ENCODE measurements at places on chromosomes 3 and 15.

DNA sequence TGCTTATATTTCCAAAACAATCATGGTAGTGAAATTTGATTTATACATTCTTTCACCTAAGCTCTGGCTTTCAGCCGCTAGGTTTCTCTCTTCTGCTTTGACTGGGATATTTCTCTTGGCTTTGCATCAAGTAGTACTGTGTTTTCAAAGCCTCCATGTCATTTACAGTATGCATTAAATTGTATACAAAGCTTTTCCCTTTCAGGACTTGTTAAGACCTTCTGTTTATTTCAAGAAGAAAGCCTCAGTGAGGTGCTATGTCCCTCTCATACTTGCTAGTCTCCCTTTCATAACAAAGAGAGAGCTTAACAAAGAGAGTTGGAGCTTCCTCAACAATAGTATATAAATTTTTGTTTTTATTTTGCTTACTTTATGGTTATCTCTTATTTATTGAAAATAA is 84.2 kb upstream of the SLC25A26 start:
- H3K27ac ChIP-seq: no peak overlapping the region
- H3K27me3 ChIP-seq: no peaks in the 10 kb centered on the region
- H3K4me3 ChIP-seq: no peak overlapping the region
- H3K36me3 ChIP-seq: no peaks in the 10 kb centered on the region
- H3K4me1 ChIP-seq: no peaks in the 10 kb centered on the region

DNA sequence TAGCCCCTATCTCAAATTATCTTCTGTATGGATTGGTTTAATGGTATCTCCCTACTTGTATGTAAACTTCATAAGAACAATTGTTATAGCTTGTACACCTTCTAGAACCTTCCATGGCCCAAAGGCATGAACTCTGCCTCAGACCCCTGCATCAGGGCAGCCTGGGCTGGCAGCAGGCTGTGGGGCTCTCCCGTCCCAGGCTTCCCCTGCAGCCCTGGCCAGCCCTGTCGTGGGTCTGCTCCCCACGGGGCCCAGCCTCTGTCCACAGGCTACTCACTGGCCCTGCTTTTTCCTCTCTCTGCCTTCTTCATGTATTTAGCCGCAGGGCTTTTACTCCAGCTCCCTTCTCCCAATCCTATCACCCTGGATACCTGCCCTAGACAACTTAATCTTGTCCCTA is 4.4 kb downstream of the SCN5A start:
- H3K4me1 ChIP-seq: no peaks in the 10 kb centered on the region
- H3K36me3 ChIP-seq: no peaks in the 10 kb centered on the region
- H3K4me3 ChIP-seq: no peak overlapping the region

- DNase-seq: no peak
- H3K36me3 ChIP-seq: no peaks in the 10 kb centered on the region
- no peaks in the 10 kb centered on the region for H3K27me3 ChIP-seq
- no peaks in the 10 kb centered on the region for H3K4me1 ChIP-seq
- no peak overlapping the region for H3K4me3 ChIP-seq
Observed at GRCh38 chr3:120402257-120402656, 48.5 kb downstream of the FSTL1 start.

DNA sequence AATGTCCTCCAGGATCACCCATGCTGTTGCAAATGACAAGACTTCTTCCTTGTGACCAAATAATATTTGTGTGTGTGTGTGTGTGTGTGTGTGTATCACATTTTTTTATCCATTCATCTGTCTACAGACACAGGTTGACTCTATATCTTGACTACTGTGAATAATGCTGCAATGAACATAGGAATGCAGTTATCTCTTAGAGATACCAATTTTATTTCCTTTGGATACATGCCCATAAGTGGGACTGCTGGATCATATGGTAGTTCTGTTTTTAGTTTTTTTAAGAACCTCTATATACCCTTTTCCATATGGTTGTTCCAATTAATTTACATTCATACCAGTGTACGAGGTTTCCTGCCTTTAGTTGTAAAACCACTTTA is 41.7 kb downstream of the GPR176 start:
- H3K36me3 ChIP-seq: no peaks in the 10 kb centered on the region
- no peak overlapping the region for H3K4me3 ChIP-seq
- no peaks in the 10 kb centered on the region for H3K27me3 ChIP-seq
- no peak for DNase-seq
- no peak overlapping the region for H3K27ac ChIP-seq

DNA sequence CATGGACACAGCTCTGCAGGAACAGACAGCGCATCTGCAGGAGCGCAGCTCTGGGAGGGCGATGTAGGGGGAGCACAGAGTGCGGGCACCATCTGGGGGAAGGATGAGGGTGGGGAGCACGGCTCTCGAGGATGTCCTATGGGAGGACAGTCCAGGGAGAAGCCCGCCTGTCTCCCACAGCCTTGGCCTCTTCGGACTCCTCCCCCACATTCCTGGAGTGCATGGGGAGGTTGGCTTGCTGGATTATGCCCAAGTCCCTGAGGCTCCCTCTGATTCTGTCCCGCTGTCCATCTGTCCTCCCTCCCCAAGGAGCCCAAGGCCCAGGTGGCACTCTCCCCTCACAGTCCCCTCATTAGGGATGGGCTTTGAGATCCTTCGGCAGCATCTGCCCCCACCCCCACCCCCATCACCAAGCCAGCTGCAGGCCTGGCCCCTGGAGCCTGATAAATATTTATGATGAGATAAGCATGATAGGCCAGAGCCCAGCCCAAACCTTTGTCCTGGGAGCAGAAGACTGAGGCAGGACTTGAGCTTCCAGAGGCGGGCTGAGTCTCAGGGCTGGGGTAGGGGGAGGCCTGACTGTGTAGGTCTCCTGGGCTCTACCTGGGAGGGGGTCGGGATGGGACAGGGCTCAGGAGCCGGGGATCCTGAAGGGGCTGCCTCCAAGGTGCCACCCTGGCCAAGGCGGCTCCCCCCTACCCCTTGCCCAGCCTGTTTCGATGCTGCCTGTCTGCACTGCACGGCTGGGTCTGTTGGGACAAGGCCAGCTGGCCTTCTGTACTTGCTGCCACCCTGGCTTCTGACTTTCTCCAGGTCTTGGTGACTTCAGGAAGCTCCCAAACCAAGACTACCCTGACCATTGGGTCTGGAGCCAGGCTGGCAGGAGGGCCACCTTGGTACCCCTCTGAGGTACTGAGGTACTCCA is 28.6 kb upstream of the SEMA3F start:
- no peaks in the 10 kb centered on the region for H3K36me3 ChIP-seq
- no peaks in the 10 kb centered on the region for H3K27me3 ChIP-seq
- H3K4me3 ChIP-seq: no peak overlapping the region
- H3K4me1 ChIP-seq: peaks cover 49% of the 10 kb centered on the region

DNA sequence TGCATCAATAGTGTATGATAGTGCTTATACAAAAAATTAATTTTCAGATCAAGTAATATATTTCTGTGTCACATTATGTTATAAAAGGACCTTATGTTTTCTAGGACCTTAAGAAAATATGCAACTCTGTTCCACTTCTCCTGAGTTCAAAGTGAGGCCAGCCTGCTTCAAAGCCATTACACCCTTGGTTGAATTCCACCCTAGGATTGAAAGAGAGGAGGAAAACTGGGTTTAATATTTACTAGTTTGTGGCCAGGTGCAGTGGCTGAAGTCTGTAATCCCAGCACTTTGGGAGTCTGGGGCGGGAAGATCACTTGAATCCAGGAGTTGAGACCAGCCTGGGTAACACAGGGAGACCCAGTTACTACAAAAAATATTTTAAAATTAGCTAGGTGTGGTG is 32.9 kb upstream of the NR1I2 start:
- no peak overlapping the region for H3K4me3 ChIP-seq
- no peak overlapping the region for H3K27ac ChIP-seq
- H3K27me3 ChIP-seq: no peaks in the 10 kb centered on the region
- peaks cover 32% of the 10 kb centered on the region for H3K36me3 ChIP-seq

- H3K27ac ChIP-seq: no peak overlapping the region
- no peaks in the 10 kb centered on the region for H3K27me3 ChIP-seq
- H3K4me3 ChIP-seq: no peak overlapping the region
Observed at GRCh38 chr3:192082730-192083660, 622.0 kb downstream of the PYDC2 start.

- peaks cover 30% of the 10 kb centered on the region for H3K4me1 ChIP-seq
- H3K36me3 ChIP-seq: no peaks in the 10 kb centered on the region
- no peak overlapping the region for H3K4me3 ChIP-seq
- H3K27ac ChIP-seq: no peak overlapping the region
Observed at GRCh38 chr3:12486001-12486400, 1.7 kb downstream of the TSEN2 start.

DNA sequence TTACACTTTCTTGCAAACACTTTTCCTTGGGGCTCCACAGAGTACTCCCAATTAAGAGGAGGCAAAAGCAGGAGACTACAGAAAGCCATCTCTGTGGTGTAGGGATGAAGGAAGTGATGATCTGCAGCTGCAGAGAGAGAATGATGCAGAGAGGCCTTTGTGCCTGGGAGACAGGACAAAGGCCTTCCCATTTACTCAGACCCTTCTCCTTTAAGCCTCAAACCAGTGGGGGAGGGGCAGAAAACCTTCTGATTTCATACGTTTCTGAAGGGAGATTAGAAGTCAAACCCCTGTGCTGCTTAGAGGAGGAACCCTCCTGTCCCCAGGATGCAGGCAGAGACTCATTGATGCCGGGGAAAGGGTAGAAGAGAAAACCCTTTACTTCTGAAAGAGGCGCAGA is 130.8 kb downstream of the NEO1 start:
- H3K4me3 ChIP-seq: no peak overlapping the region
- no peaks in the 10 kb centered on the region for H3K27me3 ChIP-seq
- no peaks in the 10 kb centered on the region for H3K36me3 ChIP-seq
- DNase-seq: no peak
- no peaks in the 10 kb centered on the region for H3K4me1 ChIP-seq
- no peak overlapping the region for H3K27ac ChIP-seq

DNA sequence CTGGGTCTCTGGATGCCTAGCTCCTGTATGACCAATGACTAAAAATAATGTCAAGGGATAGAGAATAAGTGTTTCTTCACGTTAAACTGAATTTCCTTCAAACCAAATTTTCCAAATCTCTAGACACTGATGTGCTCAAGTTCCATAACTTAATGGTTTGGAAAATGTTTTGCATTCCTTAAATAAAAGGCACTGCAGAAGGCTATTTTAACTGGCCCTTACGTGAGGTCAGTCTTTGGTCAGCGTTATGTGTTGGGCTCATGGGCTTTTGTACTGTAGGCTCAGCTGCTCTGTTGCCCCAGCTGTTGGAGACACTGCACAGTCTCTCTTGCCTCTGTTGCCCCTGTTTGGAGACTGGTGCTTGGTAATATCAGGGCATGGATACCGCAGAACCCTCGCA is 188.5 kb downstream of the TPRG1 start:
- no peaks in the 10 kb centered on the region for H3K36me3 ChIP-seq
- H3K4me3 ChIP-seq: no peak overlapping the region
- H3K27me3 ChIP-seq: no peaks in the 10 kb centered on the region
- no peak overlapping the region for H3K27ac ChIP-seq
- H3K4me1 ChIP-seq: peaks cover 15% of the 10 kb centered on the region
- DNase-seq: no peak

- H3K27ac ChIP-seq: no peak overlapping the region
- DNase-seq: no peak
- H3K4me1 ChIP-seq: peaks cover 74% of the 10 kb centered on the region
- H3K4me3 ChIP-seq: no peak overlapping the region
Observed at GRCh38 chr3:58345457-58345856, 12.8 kb downstream of the PXK start.

- H3K27ac ChIP-seq: no peak overlapping the region
- no peak for DNase-seq
- H3K27me3 ChIP-seq: no peaks in the 10 kb centered on the region
- H3K4me3 ChIP-seq: no peak overlapping the region
- H3K4me1 ChIP-seq: peaks cover 15% of the 10 kb centered on the region
- H3K36me3 ChIP-seq: no peaks in the 10 kb centered on the region
Observed at GRCh38 chr15:77163781-77164384, 93.0 kb upstream of the TSPAN3 start.

DNA sequence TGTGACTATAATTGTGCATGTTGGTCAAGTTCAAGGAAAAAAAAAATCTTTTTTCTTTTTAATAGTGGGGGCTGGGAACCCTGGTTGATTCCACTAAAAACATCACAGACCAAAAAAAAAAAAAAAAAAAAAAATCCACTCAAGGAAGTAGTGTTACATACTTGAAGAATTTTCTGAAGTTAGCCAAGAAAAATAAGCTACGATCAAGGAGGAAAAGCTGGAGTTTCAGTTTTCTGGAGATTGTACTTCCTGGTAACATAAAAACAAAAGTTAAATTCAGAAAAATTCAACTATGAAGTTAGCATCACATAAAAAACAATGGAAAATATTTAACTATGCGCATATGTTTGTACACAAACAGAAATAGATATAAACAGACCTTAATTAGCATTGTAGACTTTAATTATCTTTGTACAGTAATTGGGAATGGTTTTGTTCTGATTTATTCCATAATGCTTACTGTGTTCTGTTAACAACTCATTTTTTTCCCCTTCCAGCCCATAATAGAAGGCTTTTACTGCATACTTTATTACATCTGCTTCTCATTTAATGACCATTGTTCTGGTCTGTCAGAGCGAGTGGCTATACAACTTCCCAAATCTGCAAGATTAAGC is 194.3 kb downstream of the RORA start:
- H3K4me1 ChIP-seq: peaks cover 26% of the 10 kb centered on the region
- H3K4me3 ChIP-seq: no peak overlapping the region
- no peak for DNase-seq
- H3K27ac ChIP-seq: peak overlapping the region; percentile 25
- H3K36me3 ChIP-seq: no peaks in the 10 kb centered on the region

GRCh38 chr3:157174290-157174648 is 14.3 kb upstream of the CCNL1 start:
- H3K27me3 ChIP-seq: no peaks in the 10 kb centered on the region
- peak overlapping the region; percentile 59 for H3K4me3 ChIP-seq
- peak overlapping the region; percentile 95 for H3K27ac ChIP-seq
- no peaks in the 10 kb centered on the region for H3K36me3 ChIP-seq
- H3K4me1 ChIP-seq: peaks cover 14% of the 10 kb centered on the region

GRCh38 chr15:65791335-65792137 is 557 bp downstream of the DENND4A start:
- no peaks in the 10 kb centered on the region for H3K36me3 ChIP-seq
- H3K4me3 ChIP-seq: peak overlapping the region; percentile 95
- peak overlapping the region; percentile 98 for H3K27ac ChIP-seq
- peaks cover 28% of the 10 kb centered on the region for H3K4me1 ChIP-seq
- H3K27me3 ChIP-seq: no peaks in the 10 kb centered on the region

- H3K4me1 ChIP-seq: peaks cover 19% of the 10 kb centered on the region
- H3K36me3 ChIP-seq: no peaks in the 10 kb centered on the region
- no peaks in the 10 kb centered on the region for H3K27me3 ChIP-seq
Observed at GRCh38 chr3:107217172-107217571, 160.1 kb upstream of the CCDC54 start.

GRCh38 chr3:134677196-134677986 is 26.6 kb upstream of the KY start:
- H3K4me1 ChIP-seq: peaks cover 12% of the 10 kb centered on the region
- no peak overlapping the region for H3K4me3 ChIP-seq
- H3K27me3 ChIP-seq: no peaks in the 10 kb centered on the region
- no peak for DNase-seq
- H3K27ac ChIP-seq: no peak overlapping the region
- H3K36me3 ChIP-seq: no peaks in the 10 kb centered on the region

DNA sequence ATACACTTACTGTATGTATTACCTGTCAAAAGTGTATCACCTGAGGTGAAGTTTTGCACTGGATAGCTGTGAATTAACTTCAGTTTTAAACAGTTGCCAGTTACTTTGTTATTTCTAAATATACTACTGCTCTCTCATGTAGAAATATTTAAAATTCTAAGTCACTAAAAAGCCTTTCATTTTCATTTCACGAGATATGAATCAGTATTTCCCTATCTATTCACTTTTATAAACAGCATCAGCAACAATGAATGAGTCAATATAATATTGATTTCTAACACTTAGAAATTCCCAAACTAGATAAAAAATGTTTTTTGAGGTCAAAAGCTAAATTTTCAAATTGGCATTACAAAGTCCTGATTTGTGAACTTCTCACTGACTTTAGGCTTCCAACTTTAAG is 32.6 kb downstream of the UBE3A start:
- no peaks in the 10 kb centered on the region for H3K27me3 ChIP-seq
- H3K36me3 ChIP-seq: no peaks in the 10 kb centered on the region
- H3K4me1 ChIP-seq: peaks cover 34% of the 10 kb centered on the region
- no peak for DNase-seq
